ENCODE measurements at places on chromosomes 3 and 15.
A peak's percentile ranks its signal among the peaks of the same experiment; 100 is the strongest.

DNA sequence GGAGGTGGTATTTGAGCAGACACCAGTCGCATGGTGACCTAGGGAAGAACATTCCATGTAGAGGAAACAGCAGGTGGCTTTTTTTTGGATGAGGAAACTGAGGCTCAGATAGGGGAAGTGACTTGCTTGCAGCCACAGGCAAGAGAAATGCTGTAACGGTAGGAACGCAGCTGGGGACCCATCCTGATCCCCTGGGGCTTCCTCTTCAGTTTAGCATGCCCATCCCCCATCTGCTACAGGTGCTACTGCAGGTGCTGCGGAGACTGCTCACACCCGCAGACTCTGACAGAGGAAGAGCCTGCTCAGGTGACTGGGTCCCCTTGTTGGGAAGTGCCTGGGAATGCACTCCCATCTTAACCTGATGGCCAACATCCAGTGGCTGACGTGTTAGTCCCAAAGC is 55.4 kb upstream of the SEC13 start:
- DNase-seq: no peak

GRCh38 chr3:48592519-48593087 is 2.5 kb downstream of the COL7A1 start:
- no peak for DNase-seq

GRCh38 chr15:31391687-31392671 is 65.3 kb downstream of the KLF13 start:
- DNase-seq: peak; percentile 84

DNA sequence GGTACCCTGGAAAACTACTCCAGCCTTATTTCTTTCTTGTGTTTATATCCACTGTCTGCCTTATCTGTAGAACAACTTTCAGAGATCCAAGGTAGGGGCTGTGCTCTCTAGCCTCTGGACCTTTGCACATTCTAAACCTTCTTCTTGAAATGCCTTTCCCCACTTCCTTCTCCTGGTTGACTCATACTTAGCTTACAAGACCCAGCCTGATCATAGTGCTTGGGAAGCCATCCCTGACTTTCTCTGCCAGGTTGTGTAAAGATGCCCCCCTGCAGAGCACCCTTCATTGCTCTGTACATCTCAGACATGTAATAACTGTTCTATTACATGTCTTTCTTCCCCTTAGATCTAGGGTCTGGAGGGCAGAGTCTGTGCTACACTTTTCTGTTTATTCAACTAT is 50.1 kb downstream of the PPM1L start:
- no peak for DNase-seq

GRCh38 chr3:194711913-194712312 is 26.2 kb downstream of the FAM43A start:
- DNase-seq: peak; percentile 98
